Sigmoid colon (tissue), 7 donors: ENCODE measurements at places on chromosomes 3 and 15. TPM values are rescaled to one million over a fixed set of nuclear protein-coding genes. Genes with fewer than 3 reads are reported as not detected.
A peak's percentile ranks its signal among the peaks of the same experiment; 100 is the strongest.

DNA sequence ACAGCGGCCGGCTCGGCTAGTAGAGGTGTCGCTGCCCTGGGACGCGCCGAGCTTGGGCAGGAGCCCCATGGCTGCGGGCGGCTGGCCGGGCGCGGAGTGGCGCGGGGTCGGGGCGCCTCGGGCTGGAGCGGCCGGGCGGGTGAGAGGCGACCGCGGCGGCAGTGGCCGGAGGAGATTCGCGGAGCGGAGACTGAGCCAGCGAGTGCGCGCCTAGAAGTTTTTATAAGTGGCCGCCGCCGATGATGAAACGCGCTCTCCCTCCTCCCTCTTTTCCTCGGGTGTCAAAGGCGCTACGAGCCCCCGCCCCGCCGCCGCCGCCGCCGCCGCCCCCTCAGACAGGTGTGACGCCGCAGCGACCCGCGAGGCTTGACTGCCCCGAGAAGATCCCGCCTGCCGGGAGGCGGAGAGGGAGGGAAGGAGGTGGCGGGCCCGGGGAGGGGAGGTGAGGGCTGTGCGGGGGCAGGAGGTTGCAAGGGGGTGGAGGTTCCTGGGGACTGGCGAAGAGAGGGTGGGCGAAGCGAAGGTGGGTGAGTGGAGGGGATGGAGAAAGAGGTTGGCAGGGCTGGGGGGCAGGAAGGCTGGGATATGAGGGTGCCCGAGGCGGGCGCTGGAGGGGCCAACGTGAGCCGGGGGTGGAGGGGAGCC is at the start of gene SLCO2A1:
SLCO2A1 (minus strand) TSS at position 192 of the 645 bp plus-strand sequence; CDS start at position 69, 123 bp downstream.
- DNase-seq, result peak; percentile 62
- peaks cover 23% of the 10 kb centered on the region for H3K27me3 ChIP-seq
- peaks cover 20% of the 10 kb centered on the region for H3K4me1 ChIP-seq

GRCh38 chr3:94121161-94121560 is 58.3 kb downstream of the NSUN3 start:
- peaks cover 12% of the 10 kb centered on the region for H3K4me1 ChIP-seq
- H3K4me3 ChIP-seq, result no peak overlapping the region
- no peaks in the 10 kb centered on the region for H3K36me3 ChIP-seq
- no peak for DNase-seq

GRCh38 chr15:85615930-85616329 is 178.8 kb downstream of the KLHL25 start:
- H3K36me3 ChIP-seq, result no peaks in the 10 kb centered on the region
- DNase-seq, result no peak
- peak overlapping the region; percentile 89 for H3K27ac ChIP-seq
- no peaks in the 10 kb centered on the region for H3K27me3 ChIP-seq

- DNase-seq, result no peak
- H3K36me3 ChIP-seq, result no peaks in the 10 kb centered on the region
- no peaks in the 10 kb centered on the region for H3K4me1 ChIP-seq
- H3K4me3 ChIP-seq, result no peak overlapping the region
Observed at GRCh38 chr3:9130345-9131305, 118.8 kb downstream of the SRGAP3 start.

DNA sequence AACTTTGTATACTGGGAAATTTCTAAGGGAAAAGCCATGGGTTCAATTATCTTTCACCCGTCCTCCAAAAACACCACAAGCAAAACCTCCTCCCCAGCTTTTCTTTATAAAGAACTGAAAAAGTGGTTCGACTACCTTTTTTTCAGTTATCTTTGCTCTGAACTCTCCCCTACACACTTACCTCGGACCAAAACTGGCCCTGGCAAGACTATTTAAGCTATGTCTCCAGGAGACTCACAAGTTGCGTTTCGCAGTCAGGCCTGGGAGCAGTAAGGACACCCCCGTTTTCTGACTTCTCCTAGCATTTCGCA is 645 bp downstream of the COPS2 start:
- H3K36me3 ChIP-seq, result no peaks in the 10 kb centered on the region
- H3K4me1 ChIP-seq, result no peaks in the 10 kb centered on the region
- no peak for DNase-seq
- H3K27ac ChIP-seq, result peak overlapping the region; percentile 86
- H3K27me3 ChIP-seq, result no peaks in the 10 kb centered on the region
- H3K4me3 ChIP-seq, result peak overlapping the region; percentile 96

DNA sequence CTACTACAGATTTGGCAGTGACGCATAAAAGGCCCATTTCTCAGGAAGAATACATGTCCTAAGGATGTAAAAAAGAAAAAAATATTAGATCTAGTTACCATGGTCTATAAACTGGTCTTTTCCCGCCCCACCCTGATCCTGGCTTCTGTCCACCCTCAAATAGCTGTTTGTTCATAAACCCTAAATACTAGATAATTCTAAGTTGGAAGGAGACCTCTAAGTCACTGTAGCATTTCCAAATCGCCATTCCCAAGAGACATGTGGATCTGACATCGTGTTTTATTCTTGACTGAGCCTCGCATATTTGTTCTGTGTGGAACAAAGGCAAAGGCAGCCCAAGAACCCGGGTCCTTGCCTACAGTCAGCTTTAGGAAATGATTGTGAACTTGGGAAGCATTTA is 49.0 kb downstream of the LMCD1 start:
- H3K4me3 ChIP-seq, result no peak overlapping the region
- H3K27ac ChIP-seq, result no peak overlapping the region
- no peaks in the 10 kb centered on the region for H3K4me1 ChIP-seq
- no peak for DNase-seq
- H3K36me3 ChIP-seq, result no peaks in the 10 kb centered on the region
- H3K27me3 ChIP-seq, result no peaks in the 10 kb centered on the region

GRCh38 chr3:134201201-134202130 is 49.2 kb downstream of the RYK start:
- H3K27ac ChIP-seq, result no peak overlapping the region
- H3K27me3 ChIP-seq, result no peaks in the 10 kb centered on the region
- no peak for DNase-seq
- H3K4me1 ChIP-seq, result no peaks in the 10 kb centered on the region

DNA sequence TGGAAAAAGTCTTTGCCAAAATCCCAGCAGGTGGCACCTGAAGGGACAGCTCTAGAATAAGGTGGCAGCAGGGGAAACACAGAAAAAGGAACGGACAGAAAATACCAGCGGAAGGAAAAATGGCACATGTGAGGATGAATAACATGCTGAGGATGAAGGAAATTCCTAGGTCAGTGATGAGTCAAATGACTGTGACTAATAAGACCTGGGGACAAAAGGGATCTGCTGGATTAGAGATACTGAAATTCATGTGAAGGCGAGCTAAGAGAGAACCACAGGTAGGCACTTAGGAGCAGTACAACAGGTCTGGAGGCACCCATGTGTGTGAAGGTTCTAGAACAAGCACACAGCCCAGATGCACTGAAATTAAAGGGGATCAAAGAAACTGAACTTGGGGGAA is 482.5 kb downstream of the FOXP1 start:
- no peaks in the 10 kb centered on the region for H3K27me3 ChIP-seq
- no peaks in the 10 kb centered on the region for H3K36me3 ChIP-seq
- peak overlapping the region; percentile 82 for H3K27ac ChIP-seq
- peaks cover 83% of the 10 kb centered on the region for H3K4me1 ChIP-seq
- H3K4me3 ChIP-seq, result no peak overlapping the region
- no peak for DNase-seq

DNA sequence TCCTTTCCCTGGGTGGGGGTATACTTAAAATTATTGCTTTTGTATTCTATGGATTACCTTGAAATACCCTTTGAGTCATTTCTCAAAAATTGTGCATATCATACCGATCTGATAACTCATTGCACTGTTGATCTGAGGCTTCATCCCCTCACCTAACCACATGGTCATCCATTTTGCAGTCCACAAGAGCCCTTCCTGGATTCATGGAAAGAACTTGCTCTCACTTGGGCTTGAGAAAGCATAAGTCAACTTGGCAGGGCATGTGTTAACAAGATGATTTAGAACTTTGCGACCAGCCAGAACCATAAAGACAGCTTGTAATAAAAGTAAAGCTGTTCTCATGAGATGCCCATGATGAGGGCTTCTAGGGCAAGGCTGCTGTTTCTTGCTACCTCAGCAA is 22.2 kb downstream of the MME start:
- no peaks in the 10 kb centered on the region for H3K36me3 ChIP-seq
- no peaks in the 10 kb centered on the region for H3K4me1 ChIP-seq
- H3K27ac ChIP-seq, result no peak overlapping the region
- no peak overlapping the region for H3K4me3 ChIP-seq

DNA sequence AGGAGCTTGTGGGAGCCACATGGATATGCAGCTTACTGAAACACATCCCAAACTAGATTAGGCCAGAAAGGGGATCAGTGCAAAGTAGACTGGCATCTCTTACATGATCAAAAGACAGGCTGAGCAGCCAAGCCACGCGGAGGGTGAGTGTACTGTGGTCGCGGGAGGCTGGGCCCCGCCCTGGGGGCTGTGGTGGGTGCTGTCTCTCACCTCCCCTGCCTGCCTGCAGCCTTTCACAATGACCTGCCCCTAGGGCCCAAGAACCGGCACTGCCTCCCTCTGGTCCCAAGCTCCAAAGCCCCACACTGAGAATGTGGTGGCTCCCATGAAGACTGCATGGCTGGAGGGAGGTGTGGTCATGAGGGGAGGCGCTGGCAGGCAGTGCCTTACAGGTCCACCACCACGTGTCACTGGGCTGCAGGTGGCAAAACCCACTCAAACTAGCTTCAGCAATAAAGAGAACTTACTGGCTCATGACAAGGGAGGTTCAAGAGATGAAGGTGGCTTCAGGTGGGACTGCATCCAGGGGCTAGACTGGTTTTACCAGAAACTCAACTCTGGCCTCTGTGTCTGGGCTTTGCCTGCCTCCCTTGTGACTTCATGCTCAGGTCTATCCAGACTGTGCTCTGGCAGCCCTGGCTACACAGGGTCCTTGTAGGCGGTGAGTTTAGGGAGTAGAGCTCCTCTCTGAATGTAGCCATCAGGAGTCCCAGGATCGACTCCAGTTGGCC is 27.4 kb upstream of the PLXND1 start:
- no peaks in the 10 kb centered on the region for H3K4me1 ChIP-seq
- DNase-seq, result no peak
- H3K27me3 ChIP-seq, result no peaks in the 10 kb centered on the region
- no peak overlapping the region for H3K27ac ChIP-seq

DNA sequence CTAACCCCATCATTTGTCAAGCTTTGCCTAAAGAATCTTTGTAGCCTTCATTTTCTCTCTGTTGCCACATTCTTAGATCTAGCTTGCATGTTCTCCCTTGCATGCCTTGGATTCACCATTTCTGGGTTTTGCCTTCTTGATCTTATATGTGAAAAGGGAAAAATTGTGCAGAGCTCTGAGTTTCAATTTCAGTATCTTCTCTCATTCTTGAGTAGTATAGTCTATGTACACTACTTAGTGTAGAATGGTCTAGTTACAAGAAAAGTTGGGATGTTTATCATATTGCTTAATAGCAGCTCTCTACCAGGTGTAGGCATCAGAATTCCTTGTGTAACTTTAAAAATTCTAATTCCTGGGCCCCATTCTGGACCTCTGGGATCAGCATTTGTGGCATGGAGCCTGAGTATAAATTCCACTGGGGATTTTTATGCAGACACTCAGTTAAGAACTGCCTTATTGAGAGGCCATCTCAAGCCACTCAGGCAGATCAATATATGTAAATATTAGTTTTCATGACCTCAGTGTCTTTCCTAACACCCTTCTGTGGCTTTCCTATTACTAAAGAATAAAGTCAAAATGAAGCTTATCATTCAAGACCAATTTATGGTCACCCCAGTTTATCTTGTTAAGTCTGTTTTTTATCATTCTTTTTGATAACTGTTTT is 23.4 kb downstream of the GTF2E1 start:
- H3K27ac ChIP-seq, result no peak overlapping the region
- peaks cover 25% of the 10 kb centered on the region for H3K4me1 ChIP-seq
- H3K27me3 ChIP-seq, result no peaks in the 10 kb centered on the region

DNA sequence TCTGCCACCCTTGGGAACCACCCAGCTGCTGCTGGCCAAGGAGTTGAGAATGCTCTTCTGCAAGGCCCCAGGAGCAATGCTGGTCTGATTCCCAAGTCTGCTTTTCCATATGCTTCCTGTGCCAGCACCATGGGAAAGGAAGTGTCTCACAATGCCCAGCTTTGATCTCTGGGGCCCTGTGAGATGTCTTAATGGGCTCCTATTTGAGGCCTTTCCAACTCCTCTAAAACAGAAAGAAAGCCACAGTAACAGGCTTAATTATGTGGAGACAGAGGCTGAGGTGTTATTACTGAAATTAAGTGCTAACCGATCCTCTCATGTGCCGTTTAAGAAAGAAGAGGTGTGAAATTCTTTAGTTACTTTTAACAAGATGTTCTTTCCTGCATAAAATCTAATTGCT is 4.5 kb downstream of the EOGT start:
- DNase-seq, result no peak
- no peak overlapping the region for H3K4me3 ChIP-seq
- peak overlapping the region; percentile 99 for H3K27ac ChIP-seq
- H3K4me1 ChIP-seq, result no peaks in the 10 kb centered on the region

GRCh38 chr15:90529371-90530249 is at the start of gene CRTC3:
Gene CRTC3 (plus strand): TSS chr15:90529923. CDS start chr15:90530072, 149 bp downstream.
- peaks cover 34% of the 10 kb centered on the region for H3K4me1 ChIP-seq
- H3K4me3 ChIP-seq, result peak within 1 kb of the TSS; percentile 83
- H3K27ac ChIP-seq, result peak within 1 kb of the TSS; percentile 95
- H3K36me3 ChIP-seq, result no peaks in the 10 kb centered on the region
- DNase-seq, result peak; percentile 72

GRCh38 chr3:149020196-149020838 is 29.0 kb downstream of the GYG1 start:
- no peaks in the 10 kb centered on the region for H3K4me1 ChIP-seq
- peaks cover 27% of the 10 kb centered on the region for H3K36me3 ChIP-seq
- no peak overlapping the region for H3K4me3 ChIP-seq
- H3K27me3 ChIP-seq, result no peaks in the 10 kb centered on the region

DNA sequence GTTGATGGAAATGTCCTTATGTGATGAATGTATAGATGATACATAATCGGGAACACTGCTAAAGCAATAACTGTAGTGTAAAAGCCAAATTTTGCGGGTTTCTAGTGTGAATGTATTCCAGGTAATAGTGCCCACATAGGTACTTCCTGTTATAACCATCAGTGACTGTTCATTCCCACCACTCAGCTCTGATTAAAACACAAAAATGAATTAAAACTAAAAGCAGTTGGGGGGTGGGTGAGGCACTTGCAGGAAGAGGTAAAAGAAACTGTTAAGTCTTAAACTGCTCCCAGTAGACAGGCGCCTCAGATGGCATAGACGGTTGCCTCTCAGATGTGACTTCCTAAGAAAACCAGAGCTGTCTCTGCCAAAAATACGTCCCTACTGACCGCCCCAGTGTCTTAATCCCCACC is 893 bp upstream of the MTHFS start:
- H3K27ac ChIP-seq, result peak overlapping the region; percentile 98
- DNase-seq, result no peak
- no peaks in the 10 kb centered on the region for H3K36me3 ChIP-seq

- no peak overlapping the region for H3K4me3 ChIP-seq
- H3K36me3 ChIP-seq, result no peaks in the 10 kb centered on the region
- no peak for DNase-seq
- no peaks in the 10 kb centered on the region for H3K4me1 ChIP-seq
- H3K27ac ChIP-seq, result no peak overlapping the region
Observed at GRCh38 chr15:61522411-61522810, 293.3 kb upstream of the RORA start.

GRCh38 chr15:59678620-59679019 is 10.5 kb downstream of the BNIP2 start:
- no peak overlapping the region for H3K4me3 ChIP-seq
- peaks cover 56% of the 10 kb centered on the region for H3K36me3 ChIP-seq
- no peak overlapping the region for H3K27ac ChIP-seq
- DNase-seq, result no peak

Gene TM4SF4
- total RNA-seq, result 4.1 TPM

Gene HHLA2
- not detected for total RNA-seq

Gene AP3B2
- 4.2 TPM for total RNA-seq

Gene IQCF5
- total RNA-seq, result not detected

Gene HDGFL3
- 83.6 TPM for total RNA-seq

Gene POLQ
- 0.71 TPM for total RNA-seq

Gene TIGIT
- not detected for total RNA-seq

Gene DNAH12
- total RNA-seq, result 0.28 TPM

Gene GOLGA6D
- total RNA-seq, result not detected

Gene HIGD2B
- total RNA-seq, result not detected
